GM12878 (cell line): ENCODE measurements at places on chromosomes 6 and 20. TPM values are rescaled to one million over a fixed set of nuclear protein-coding genes. Genes with fewer than 3 reads are reported as not detected.

DNA sequence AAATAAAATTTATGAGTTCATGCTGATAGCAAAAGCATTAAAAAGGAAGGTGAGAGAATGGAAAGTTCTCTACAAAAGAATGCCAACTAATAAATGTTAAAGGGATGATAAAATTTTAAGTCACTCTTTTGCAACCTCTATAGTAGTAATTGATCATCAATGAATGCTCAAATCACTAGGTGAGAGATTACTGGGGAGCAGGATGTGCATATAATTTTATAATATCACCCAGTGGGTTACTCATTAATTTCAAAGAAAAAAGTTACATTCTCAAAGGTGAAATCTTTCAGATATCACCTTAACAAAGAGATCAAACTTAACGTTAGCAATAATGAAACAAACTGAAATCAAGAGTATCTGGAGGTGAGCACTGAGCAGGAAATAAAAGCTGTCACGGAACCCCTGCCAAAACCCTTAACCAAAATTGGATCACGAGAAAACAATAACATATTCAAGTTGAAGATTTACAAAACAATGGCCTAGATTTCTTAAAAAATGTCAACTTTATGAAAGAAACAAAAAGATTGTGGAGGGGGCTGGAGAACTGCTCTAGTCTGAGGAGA lies 45.5 kb upstream of the TMEM244 start:
- DNase-seq = no peak

- no peak for DNase-seq
Observed at GRCh38 chr6:25270559-25270958, 8.6 kb upstream of the CARMIL1 start.

- DNase-seq = no peak
Observed at GRCh38 chr20:35912881-35913280, 41.4 kb downstream of the SCAND1 start.

- no peak for DNase-seq
Observed at GRCh38 chr6:48423640-48424365, 312.8 kb upstream of the PTCHD4 start.

- DNase-seq = no peak
Observed at GRCh38 chr6:164661716-164662115, 647.7 kb downstream of the C6orf118 start.

DNA sequence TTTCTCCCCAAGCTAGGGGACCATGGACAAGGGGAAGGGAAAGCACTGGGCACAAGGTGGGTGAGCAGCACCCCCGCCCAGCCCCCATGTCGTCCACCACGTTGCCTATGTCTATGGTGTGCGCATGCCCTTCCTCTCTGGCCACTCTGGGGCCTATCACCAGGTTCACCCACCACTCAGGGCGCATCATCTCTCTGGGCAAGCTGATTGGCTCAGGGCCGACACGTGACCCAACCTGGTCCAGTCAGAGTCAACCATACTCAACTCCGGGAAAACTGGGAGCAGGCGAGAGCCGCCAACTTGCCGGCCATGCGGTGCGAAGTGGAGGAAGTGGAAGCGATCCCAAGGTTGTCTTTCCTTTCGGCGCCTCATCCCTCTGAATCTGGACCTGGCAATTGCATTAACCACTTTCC lies 25.9 kb downstream of the ACSS1 start:
- DNase-seq = no peak

DNA sequence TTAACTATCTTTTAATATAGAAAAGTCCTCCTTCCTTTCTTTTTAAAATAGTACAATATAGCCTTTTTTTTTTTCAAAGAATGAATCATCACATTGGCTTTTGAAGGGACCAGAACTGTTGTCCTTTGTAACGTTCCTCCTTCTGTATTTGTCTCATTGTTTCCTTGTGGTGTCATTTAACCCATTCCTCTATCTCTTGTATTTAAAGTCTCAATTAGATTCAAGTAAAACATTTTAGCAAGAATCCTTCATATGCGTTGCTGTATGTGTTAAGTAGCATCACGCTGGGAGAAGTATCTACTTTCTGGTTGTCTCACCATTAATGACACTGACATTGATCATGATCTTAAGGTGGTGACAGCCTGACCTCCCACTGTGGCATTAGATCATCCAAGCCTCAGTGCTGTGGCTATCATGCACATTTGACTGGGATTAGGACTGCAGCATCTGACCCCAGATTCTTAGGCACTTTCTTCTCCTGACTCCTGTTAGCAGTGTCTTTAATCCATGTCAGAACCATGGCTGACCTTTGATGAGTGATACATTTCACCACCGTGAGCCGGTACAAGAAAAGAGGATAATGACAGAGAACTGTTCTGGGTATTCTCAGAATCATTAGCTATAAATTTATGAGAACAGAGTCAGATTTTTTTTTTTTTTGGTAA lies 67.5 kb upstream of the TFB1M start:
- DNase-seq = no peak

GRCh38 chr6:163926642-163927041 lies 512.1 kb downstream of the QKI start:
- DNase-seq = no peak

DNA sequence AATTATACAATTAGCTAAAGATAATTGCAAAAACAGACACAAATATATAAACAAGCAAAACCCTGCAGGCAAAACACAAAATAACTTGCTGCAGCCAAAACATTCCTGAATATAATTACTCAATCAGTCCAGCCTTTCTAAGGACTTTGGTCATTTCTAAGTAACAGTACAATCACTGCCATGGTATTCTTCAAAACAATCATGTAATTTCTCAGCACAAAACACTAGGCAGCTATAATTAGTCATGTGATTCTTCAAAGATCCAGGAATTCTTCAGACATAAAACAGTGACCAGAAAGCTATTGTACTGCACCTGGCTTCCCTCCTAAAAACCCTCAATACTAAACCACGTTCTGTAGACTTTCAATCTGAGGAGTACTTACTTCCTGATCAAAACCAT lies 881.1 kb downstream of the EPHA7 start:
- DNase-seq = no peak

DNA sequence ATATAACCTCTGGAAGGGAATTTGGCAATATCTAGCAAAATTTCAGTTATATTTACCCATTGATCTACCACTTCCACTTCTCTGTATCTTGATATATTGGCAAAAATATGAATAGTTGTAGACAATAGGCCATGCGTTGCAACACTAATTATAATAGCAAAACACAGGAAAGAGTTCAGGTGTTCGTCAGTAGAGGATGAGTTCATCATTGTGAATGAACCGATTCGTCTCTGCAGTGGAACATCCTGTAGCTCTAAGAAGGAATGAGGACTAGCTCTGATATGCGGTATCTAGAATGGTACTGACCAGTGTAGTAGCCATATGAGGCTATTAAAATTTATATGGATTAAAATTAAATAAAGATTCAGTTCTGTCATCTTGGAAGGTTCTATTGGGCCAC lies 8.3 kb downstream of the FAM83D start:
- DNase-seq = no peak

DNA sequence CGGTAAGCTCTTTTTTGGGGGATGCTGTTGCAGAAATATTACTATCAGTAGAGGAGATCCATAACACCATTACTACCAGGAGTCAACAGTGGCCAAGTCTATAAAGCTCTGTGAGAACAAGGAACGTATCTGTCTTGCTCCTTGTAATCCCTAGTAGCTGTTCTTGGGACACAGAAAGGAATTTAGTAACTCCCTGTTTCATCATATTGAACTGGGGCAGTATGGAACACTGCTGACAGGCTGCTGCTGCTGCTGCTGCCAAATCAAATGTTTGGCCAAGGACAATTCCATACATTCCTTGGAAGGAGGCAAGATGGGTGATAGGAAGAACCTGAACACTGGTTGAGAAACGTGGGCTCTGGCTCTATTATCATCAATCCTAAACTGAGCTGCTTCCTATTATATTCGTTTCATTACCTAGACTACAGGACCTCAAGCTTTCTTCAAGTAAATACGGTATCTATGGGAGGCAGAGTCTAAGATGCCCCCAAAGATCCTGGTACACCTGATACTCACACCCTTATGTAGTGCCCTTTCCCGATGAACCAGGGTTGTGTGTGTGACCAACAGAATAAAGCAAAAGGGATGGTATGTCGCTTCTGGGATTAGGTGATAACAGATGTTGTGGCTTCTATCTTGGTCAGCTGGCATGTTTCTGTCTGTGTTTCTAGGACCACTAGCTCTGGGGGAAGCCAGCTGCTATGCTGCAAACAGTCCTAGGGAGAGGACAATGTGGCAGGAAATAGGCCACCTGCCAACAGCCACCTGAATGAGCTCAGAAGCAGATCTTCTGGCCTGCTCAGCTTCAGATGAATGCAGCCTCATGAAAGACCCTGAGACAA lies 39.5 kb downstream of the ELOVL5 start:
- peak; percentile 42 for DNase-seq

DNA sequence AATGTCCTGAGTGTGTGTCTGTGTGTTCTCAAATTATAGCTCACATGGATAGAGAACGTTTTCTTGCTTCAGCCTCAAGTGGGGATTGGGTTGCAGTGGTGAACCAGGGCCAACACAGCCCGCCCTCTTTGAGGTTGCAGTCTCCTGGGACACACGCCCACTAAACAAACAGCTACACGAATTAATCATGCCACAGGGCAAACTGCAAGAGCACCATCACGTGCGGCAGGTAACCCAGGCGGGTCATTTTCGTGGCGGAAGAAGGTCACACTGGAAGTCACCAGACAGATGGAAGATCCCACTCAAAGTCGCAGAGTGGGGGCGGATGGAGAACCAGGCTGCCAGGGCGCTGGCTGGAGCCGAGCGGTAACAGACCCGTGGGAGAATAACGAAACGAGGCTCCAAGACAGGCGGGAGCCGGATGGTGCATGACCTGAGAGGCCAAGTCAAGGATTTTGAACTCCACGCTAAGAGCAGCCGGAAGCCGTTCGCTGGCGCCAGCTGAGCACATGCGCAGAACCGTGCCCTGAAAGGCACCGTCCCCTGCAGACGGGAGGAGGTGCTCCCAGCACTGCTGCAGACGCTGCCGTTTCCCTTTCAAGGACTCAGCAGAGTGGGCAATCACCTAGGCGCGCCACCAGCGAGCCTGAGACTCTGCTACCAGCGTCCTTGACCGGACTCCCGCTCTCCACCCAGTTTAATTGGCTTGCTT lies 10.7 kb downstream of the DLL1 start:
- no peak for DNase-seq

GRCh38 chr20:33880396-33880795 lies 69.2 kb downstream of the CHMP4B start:
- DNase-seq = no peak

DNA sequence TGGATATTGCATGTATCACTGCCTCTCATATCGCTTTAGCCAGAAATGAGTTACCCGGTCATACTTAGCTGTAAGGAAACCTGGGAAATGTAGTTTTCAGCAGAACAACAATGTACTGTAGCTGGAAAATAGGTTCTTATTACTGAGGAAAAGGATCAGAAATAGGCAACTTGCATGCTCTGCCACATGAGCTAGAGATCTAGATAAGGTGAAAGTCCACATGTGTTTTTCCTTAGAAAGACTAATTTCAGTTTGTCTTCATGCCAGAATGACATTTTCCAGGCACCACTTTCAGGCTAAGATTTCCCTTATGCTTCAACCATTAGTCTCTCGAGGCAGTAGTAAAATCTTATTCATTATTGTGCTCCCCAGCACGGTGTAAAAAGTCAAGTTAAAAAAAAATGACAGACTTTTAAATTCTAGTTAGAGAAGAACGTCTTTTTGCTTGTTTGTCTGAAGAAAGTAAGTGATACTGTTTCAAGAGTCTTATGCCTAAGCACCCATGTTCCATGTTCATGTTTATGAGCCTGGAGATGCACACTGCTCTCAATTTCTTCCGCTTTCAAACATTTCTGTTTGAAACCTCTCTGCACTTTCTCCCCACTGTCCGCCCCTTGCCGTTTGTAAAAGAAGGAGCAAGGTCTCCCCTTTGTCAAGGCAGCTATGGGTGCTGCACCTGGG lies 67.6 kb downstream of the ZNF831 start:
- DNase-seq = no peak

C6orf58 gene
- not detected in 2 replicates for total RNA-seq
